Endothelial cell of umbilical vein (primary cell): ENCODE measurements at places on chromosomes 13 and 19. TPM values are rescaled to one million over a fixed set of nuclear protein-coding genes. Genes with fewer than 3 reads are reported as not detected.
A peak's percentile ranks its signal among the peaks of the same experiment; 100 is the strongest.

DNA sequence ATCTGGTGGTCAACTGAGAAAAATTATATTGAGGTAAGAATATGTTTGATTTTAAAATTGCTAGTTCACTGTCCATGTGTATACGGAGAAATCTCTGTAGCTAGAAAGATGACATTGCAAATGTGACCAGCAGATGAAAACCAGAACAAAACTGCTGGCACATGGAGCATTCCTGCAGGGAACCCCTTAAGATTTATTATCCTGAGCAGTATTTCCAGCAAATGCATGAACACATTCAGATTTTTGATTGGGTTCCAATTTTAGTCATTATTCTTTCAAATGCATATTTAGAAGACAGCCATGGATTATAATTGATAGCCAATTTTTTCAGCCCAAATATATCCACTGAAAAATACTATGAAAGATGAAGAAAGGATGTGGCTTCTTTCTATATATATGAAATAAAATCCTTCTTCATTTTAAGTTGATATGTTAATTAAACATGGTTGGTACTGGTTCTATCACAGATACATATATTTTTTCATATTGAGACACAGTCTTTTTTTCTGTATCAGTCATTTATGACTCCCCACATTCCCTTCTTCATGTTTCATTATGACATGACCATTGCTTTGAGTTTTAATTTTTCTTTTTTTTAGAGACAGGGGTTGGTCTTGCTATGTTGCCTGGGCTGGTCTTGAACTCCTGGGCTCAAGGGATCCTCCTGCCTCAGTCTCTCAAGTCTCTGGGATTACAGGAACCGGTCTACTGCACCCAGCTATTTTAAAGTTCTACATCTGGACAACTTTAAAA, 376.5 kb downstream of the KLF12 start:
- no peak overlapping the region for H3K27ac ChIP-seq
- DNase-seq = no peak
- no peak overlapping the region for H3K4me3 ChIP-seq
- H3K4me1 ChIP-seq = no peaks in the 10 kb centered on the region

GRCh38 chr19:17036640-17037039, 10.0 kb upstream of the CPAMD8 start:
- H3K27ac ChIP-seq = no peak overlapping the region
- no peaks in the 10 kb centered on the region for H3K27me3 ChIP-seq
- no peak overlapping the region for H3K4me3 ChIP-seq
- H3K36me3 ChIP-seq = no peaks in the 10 kb centered on the region
- no peaks in the 10 kb centered on the region for H3K4me1 ChIP-seq

GRCh38 chr13:94459116-94459515, 20.4 kb downstream of the DCT start:
- no peaks in the 10 kb centered on the region for H3K4me1 ChIP-seq
- no peak for DNase-seq
- no peaks in the 10 kb centered on the region for H3K27me3 ChIP-seq
- H3K36me3 ChIP-seq = no peaks in the 10 kb centered on the region
- H3K4me3 ChIP-seq = no peak overlapping the region

DNA sequence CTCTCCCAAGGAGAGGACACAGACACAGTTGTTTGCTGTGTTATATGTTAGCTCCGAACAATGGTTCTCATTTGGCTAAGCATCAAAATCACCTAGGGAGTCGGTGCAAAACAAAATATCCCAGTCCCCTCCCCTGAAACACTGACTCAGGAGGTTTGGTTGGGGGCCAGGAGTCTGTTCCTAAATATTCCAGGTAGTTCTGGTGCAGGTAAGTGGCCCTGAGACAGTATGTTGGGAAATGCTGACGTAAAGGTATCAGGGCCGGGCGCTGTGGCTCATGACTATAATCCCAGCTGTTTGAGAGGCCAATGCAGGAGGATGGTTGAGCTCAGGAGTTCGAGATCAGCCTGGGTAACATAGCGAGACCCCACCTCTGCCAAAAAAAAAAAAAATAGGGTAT, 2.3 kb upstream of the MAP2K7 start:
- H3K27me3 ChIP-seq = no peaks in the 10 kb centered on the region
- peaks cover 16% of the 10 kb centered on the region for H3K4me1 ChIP-seq
- H3K36me3 ChIP-seq = no peaks in the 10 kb centered on the region
- no peak for DNase-seq

DNA sequence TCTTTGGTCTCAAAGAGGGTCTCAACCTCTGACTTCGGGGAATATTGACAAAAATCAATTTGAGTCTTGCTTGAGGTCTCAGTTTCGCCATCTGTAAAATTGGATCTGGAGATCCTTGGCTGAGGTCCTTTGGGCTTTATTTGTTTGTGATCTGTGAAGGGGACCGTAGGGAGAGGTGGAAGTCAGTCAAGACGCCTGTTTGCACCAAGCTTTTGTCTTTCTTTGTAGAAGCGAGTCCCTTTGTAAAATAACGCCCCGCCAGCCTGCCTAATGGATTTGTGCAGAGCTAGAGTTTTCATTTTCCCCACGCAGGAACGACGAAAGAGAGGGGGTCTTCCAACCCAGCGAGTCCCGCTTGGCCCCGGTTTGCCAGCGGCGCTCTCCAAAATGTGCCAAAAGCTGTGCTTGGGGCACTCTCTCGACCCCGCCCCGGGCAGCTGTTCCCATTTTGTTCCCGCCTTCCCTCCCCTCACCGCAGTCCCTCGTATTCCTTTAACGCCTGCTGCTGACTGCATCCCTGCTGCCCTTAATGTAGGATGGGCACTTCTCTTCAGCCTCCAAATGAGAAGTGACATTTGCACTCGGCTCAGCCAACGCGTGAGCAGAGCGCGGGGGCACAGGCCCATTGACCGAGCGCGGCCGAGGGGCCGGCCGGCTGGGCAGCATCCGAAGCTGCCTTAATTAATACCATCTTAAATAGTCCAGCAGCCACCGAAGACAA, 13.0 kb downstream of the ZIC5 start:
- H3K4me1 ChIP-seq = peaks cover 7% of the 10 kb centered on the region
- H3K27ac ChIP-seq = no peak overlapping the region
- H3K27me3 ChIP-seq = peaks cover 86% of the 10 kb centered on the region

DNA sequence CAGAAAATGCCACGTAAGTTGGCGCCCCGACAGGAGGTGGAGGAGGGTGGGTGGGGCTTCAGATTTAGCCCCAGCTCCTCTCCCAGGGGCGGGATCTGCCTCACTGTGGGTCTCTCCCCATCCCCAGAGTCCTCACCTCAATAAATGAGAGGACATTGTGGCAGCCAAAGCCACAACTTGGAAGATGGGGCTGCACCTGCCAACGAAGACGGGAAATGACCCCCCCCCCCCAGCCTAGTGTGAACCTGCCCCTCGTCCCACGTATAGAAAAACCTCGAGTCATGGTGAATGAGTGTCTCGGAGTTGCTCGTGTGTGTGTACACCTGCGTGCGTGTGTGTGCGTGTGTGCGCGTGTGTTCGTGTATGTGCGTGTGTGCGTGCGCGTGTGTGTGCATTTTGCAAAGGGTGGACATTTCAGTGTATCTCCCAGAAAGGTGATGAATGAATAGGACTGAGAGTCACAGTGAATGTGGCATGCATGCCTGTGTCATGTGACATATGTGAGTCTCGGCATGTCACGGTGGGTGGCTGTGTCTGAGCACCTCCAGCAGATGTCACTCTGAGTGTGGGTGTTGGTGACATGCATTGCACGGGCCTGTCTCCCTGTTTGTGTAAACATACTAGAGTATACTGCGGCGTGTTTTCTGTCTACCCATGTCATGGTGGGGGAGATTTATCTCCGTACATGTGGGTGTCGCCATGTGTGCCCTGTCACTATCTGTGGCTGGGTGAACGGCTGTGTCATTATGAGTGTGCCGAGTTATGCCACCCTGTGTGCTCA, 1.5 kb upstream of the TRAPPC5 start:
- DNase-seq = no peak
- H3K4me1 ChIP-seq = peaks cover 7% of the 10 kb centered on the region
- H3K36me3 ChIP-seq = no peaks in the 10 kb centered on the region
- H3K4me3 ChIP-seq = no peak overlapping the region
- no peak overlapping the region for H3K27ac ChIP-seq
- H3K27me3 ChIP-seq = peaks cover 3% of the 10 kb centered on the region

GRCh38 chr13:19680751-19681150, 47.3 kb downstream of the MPHOSPH8 start:
- H3K36me3 ChIP-seq = peaks cover 3% of the 10 kb centered on the region
- DNase-seq = no peak
- peaks cover 27% of the 10 kb centered on the region for H3K4me1 ChIP-seq
- H3K4me3 ChIP-seq = no peak overlapping the region
- no peak overlapping the region for H3K27ac ChIP-seq
- no peaks in the 10 kb centered on the region for H3K27me3 ChIP-seq

- H3K4me3 ChIP-seq = no peak overlapping the region
- no peaks in the 10 kb centered on the region for H3K4me1 ChIP-seq
- H3K27ac ChIP-seq = no peak overlapping the region
These were observed 77.9 kb downstream of the ZNF536 start for GRCh38 chr19:30450100-30450499.

GRCh38 chr13:30308548-30308947, 1.2 kb upstream of the KATNAL1 start:
- no peak overlapping the region for H3K4me3 ChIP-seq
- DNase-seq = no peak
- no peaks in the 10 kb centered on the region for H3K27me3 ChIP-seq
- no peak overlapping the region for H3K27ac ChIP-seq
- peaks cover 30% of the 10 kb centered on the region for H3K4me1 ChIP-seq
- H3K36me3 ChIP-seq = no peaks in the 10 kb centered on the region

DNA sequence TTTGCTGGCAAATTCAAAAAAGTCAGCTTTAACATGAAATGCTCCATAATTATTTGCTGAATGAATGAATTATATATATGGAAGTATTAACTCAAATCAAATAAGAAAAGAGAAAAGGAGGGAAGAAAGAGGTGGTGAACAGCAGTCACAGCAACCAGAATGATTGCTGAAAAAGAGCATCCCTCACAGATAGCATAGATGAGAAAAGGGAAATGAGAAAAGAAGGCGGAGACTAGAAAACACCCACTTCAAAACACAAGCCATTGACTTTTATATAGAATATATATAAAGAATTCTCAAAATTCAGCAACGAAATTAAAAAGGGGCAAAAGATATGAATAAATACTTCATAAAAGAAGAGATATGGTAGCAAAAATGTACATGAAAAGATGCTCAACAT, 75.2 kb downstream of the CAB39L start:
- no peak overlapping the region for H3K4me3 ChIP-seq
- no peak overlapping the region for H3K27ac ChIP-seq
- H3K36me3 ChIP-seq = no peaks in the 10 kb centered on the region
- no peaks in the 10 kb centered on the region for H3K27me3 ChIP-seq
- no peaks in the 10 kb centered on the region for H3K4me1 ChIP-seq

DNA sequence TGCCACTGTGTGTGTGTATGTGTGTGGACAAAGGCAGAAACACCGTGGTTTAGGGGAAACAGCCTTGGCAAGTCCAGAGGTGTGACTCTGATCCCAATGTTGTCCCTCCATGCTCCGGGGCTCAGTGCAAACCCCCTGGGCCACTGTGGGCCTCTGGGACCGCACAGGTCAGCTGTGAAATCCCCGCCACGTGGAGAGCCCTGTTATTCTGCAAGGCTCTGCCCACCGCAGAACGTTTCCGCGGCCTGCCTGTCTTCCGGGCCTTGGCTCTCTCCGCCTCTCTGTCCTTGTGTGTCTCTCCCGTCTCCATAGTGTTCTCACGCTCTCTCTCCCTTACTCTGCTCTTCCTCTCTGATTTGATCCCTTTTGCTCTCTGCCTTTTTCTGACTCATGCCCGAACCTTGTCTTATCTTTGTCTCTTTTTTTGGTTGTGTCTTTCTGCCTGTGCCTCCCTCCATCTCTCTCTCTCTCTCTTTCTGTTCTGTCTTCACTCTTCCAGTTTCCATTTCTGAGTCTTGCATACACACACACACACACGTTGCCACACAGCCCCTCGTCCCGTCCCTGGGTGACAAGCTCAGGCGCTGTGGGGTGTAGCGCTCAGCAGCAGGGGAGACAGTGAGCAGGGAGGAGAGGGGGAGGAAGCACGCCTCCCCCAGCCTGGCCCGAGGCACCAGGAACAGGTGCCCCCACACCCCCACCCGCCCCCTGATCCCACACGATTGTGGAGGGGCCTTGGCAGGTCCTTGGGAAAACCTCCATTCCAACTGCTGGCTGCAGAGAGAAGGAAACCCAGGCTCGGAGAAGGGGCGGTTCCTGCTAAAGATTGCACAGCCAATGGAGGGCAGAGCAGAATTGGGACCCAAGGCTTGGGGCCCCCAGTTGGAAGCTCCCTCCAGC, 3.0 kb downstream of the TTYH1 start:
- no peaks in the 10 kb centered on the region for H3K36me3 ChIP-seq
- H3K4me1 ChIP-seq = no peaks in the 10 kb centered on the region
- no peak overlapping the region for H3K4me3 ChIP-seq
- H3K27me3 ChIP-seq = peaks cover 47% of the 10 kb centered on the region

GRCh38 chr13:59103004-59103768, 1060.5 kb downstream of the DIAPH3 start:
- no peak for DNase-seq
- no peaks in the 10 kb centered on the region for H3K36me3 ChIP-seq

- H3K4me1 ChIP-seq = peaks cover 7% of the 10 kb centered on the region
- H3K4me3 ChIP-seq = no peak overlapping the region
- no peaks in the 10 kb centered on the region for H3K27me3 ChIP-seq
- DNase-seq = peak; percentile 83
- H3K36me3 ChIP-seq = no peaks in the 10 kb centered on the region
- peak overlapping the region; percentile 5 for H3K27ac ChIP-seq
These were observed 17.8 kb upstream of the ENOX1 start for GRCh38 chr13:43804461-43805070.

GRCh38 chr19:2221918-2222317, 14.2 kb downstream of the PLEKHJ1 start:
- H3K27ac ChIP-seq = no peak overlapping the region
- H3K27me3 ChIP-seq = no peaks in the 10 kb centered on the region
- no peaks in the 10 kb centered on the region for H3K4me1 ChIP-seq
- H3K36me3 ChIP-seq = peaks cover 24% of the 10 kb centered on the region
- no peak for DNase-seq

ALOX5AP gene
- 0.60 TPM in 1 of 2 replicates, not detected in the other for total RNA-seq

ZNF85 gene
- 9.2 and 9.5 TPM in 2 replicates for total RNA-seq

REX1BD gene
- total RNA-seq = 64.0 and 64.4 TPM in 2 replicates

ZSCAN4 gene
- not detected in 2 replicates for total RNA-seq

BABAM1 gene
- 110 and 118 TPM in 2 replicates for total RNA-seq
